ENCODE measurements at places on chromosomes 16 and 17.

DNA sequence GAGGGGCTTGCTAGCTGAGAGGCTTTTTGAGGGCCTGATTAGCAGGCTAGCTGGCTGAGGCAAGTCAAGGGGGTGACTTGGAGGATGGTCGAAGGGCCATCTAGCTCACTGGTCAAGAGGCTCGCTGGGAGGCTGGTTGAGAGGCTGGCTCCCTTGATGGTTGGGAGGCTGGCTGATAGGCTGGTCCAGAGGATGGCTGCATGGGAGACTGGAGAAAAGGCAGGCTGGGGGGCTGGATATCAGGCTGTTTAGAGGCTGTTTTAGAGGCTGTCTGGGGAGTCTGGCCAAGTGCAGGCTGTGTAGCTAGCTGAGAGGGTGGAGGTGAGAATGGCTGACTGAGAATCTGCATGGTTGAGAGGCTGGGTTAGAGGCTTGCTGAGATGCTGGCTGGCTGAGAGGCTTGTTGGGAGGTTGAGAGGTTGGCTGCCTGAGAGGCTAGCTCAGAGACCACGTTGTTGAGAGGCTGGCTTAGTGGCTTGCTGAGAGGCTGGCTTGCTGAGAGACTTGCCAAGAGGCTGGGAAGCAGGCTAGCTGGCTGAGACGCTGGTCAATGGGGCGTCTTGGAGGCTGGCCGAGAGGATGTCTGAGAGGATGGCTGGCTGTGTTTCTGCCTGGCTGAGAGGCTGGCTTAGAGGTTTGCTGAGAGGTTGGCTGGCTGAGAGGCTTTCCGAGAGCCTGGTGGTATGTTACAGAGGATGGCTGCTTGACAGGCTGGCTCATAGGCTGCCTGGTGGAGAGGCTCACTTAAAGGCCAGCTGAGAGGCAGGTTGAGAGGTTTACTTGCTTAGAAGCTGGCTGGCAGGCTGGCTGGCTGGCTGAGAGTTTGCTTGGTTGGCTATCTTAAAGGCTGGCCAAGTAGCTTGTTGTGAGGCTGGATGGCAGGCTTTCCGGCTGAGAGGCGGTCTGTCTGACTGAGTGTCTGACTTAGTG, 36.6 kb upstream of the ACSM2B start:
- no peak for DNase-seq

- no peak for DNase-seq
Measured at GRCh38 chr16:2795395-2796143, 2.7 kb upstream of the PRSS41 start.

DNA sequence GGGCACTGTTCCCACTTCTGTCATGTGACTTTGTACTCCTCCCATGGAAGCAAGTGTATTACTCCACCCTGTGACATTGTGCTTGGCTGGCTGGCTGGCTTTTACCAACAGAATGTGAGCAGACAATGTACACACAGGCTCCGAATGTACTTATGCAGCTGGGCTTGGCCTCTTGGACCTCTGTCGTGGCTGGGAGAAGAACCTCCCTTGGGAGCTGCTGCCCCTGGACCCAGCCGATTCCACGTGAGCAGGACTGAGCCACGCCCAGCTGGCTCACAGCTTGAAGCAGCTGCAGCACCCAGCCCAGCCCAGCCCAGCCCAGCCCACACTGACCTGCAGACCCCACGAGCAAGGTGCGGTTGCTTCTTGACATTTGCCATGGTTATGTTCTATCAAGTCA, 177.5 kb downstream of the RBFOX3 start:
- no peak for DNase-seq

DNA sequence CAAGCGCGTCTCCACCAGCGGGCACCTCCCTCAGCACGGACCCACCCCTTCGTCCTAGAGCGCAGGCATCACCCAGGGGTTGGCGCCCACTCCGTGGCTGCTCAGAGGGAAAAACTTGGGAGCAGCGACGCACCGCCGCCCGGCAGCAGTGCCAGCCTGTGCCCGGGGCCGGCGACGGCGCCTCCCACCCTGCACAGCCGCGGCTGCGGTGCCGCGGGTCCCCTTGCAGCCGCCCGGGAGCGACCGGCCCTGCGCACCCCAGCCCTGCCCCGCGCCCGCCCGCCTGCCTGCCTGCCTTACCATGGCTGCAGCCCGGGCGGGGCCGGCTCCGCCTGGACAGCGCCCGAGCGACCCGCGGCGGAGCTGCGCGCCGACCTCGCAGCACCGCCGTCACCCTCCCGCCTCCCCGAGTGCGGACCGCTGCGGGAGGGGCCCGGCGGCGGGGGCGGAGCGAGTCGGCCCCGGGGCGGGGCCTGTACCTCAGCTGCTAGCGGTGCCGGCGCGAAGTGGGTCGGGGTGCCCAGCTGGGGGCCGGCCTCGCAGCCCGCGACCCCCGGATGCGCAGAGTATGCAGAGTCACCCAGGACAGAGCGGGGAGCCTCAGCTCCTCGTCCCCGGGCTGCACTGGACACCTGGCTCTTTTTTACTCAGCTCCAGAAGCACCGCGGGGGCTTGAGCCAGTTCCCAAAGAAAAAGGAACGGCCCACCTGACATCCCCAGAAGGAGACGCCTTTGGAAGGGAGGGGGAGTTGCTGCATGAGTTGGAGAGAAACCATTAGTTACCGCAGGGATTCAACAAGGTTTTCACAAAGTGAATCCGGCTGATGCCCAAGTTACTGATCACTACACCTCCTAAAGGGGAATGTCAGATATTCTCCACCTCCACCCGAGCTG, 17.5 kb upstream of the MTMR4 start:
- no peak for DNase-seq

- DNase-seq: no peak
Measured at GRCh38 chr17:8338753-8339140, 893 bp upstream of the ODF4 start.

DNA sequence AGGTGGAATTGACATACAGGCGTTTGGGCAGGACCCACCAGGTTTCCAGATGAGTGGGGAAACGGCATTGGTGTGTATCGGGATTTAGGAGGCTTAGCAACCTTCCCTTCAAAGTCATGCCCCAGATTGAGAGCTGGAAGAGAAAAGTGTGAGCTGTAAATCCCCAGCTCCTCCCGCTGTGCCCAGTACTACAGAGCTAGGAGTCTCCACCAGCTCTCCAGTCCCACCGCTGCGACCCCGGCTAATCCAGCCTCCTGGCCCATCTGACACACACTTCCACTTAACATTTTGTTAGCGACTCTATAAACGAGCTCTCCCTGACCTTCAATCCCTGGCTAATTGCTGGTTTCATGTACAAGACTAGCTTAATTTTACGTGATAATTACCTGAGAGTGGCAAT, 29.9 kb upstream of the LHX1 start:
- DNase-seq: no peak

DNA sequence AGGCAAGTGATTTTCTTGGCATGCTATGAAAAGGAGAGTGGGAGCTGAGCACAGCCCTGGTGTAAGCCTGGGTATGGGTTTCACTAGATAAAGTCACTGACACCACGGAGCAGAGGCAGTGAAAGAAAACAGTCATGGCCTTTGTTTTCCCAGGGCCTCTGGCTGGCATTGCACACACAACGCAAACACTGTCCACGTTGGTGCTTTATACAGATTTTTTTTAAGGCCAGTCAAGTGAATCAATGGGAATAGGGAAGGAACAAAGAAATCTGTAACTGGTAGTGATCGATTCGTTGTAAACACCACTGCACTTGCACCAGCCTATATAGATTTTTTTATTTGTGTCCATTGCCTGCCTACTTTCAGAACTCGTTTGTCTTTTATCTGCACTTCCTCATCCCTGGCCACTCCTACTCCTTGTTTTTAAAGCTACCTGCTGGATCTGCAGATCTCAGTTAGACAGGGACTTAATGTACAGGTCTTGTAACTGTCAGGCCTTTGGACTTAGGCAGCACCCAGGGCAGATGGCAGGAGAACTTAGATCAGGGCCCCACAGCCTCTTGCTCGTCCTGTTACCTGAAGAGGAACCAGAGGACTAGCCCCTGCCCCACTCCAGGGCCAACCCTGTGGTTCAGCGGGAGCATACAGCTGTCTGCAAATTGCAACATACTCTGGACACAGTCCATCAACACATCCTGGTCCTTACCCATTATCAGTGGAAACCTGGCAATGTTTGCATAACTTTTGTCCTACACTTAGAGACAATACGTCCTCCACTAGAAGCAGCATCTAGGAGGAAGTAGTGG, 10.6 kb upstream of the TMIGD1 start:
- peak; percentile 88 for DNase-seq

- DNase-seq: no peak
Measured at GRCh38 chr16:88566158-88566557, 4.0 kb upstream of the ZC3H18 start.

DNA sequence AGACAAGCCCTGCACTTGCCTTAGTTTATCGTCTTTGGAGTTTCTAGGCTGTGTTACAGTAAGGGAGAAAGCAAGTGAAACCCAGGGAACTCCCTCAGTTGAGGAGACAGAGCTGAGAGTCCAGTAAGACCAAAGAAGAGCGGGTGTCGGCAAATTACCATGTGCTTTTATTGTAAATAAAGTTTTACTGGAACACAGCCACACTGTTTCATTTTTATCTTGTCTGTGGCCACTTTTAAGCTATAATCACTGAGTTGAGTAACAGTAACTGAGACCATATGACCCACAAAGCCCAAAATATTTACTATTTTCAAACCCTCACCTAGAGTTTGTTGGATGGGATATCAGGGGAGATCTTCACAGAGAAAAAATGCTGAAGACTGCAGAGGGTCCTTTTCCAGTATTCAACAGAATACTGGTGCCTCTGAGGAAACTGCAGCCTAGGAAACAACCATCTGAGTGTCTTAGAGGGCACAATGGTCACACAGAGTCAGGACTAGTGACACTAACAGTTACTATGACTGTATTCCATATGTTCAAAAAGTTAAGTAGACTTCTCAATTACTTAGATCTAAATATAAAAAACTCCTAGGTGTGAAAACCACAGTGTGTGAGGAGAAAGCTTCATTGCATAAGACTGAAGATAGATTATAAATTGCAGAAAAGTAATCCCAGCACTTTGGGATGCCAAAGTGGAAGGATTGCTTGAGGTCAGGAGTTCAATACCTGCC, 351.1 kb upstream of the TBX2 start:
- DNase-seq: no peak

DNA sequence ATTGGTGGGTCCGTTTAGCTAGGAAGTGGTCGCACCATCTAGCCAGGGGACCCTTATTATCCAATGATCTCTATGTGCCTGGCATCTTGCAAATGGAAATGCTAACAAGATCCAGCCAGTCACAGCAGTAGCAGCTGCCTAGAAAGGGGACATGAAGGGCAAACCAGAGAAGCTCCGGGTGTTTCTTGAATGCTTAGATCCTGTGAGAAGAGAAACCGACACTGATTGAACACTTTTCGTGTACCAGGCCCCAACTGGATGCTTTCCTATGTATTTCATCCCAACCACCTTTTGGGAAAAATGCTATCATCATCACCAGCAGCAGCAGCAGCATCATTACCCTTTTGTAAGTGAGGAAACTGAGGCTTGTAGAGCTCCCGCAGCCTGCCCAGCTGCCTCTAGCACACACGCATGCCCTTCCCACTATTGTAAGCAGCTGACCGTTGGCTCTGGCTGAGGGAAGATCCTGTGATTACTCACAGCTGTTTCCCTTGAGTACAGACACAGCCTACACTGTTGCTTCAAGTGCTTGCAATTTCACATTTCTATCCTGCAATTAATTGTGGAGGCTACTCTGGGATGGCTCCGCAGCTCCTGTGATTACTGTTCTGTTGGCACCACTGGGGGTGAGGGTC, 180.7 kb upstream of the CACNG5 start:
- DNase-seq: no peak

GRCh38 chr16:64773638-64774037, 348.2 kb downstream of the CDH11 start:
- DNase-seq: no peak

DNA sequence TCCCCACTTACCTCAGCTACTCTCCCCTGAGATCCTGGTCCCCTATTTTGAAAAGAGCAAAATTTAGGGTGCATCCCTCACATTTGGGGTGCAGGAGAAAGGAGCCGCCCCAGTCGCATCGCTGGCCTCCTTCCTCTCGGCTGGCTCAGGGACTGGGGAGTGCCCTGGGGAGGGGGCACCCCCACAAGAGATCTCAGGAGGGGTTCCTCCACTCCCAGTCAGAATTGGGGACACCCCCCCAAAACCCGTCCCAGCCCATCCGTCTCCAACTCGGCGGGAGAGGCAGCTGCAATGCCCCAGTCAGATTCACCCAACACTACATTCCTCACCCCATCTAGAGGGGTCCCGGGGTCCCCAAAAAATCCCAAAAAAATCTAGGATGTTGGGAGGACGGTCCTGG, 3.5 kb upstream of the BCL6B start:
- no peak for DNase-seq

GRCh38 chr17:30961209-30962188, 9.3 kb upstream of the RNF135 start:
- no peak for DNase-seq

GRCh38 chr17:15232517-15232915, 32.6 kb downstream of the PMP22 start:
- no peak for DNase-seq

- DNase-seq: no peak
Measured at GRCh38 chr17:76255801-76256429, 9.2 kb upstream of the UBALD2 start.

- no peak for DNase-seq
Measured at GRCh38 chr17:35148144-35148543, 527 bp downstream of the UNC45B start.

GRCh38 chr17:67262435-67263117, 17.6 kb upstream of the HELZ start:
- DNase-seq: no peak

DNA sequence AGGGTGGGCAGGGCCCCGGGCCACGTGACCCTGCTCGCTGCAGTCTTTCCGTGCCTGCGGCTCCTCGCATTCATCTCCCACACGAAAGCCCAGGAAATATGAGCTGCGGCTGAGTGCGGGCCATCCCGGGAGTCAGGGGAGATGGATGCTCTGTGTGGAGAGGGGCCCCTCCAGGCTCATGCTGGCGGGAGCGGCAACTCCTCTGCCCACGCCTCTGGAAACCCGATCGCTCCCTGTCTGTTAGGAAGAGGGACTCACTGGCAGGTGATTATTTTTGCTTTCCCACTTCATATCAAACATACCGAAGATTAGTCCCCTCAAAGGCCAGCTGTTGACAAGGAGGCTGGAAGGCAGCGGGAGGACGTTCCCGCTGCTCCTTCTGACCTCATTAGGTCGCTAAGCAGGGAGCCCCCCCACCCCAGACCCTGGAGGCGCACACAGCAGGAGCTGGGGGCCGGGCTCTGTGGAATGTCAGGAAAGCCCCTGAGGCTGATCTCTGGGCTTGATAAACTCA, 228.5 kb downstream of the FOXL1 start:
- no peak for DNase-seq

DNA sequence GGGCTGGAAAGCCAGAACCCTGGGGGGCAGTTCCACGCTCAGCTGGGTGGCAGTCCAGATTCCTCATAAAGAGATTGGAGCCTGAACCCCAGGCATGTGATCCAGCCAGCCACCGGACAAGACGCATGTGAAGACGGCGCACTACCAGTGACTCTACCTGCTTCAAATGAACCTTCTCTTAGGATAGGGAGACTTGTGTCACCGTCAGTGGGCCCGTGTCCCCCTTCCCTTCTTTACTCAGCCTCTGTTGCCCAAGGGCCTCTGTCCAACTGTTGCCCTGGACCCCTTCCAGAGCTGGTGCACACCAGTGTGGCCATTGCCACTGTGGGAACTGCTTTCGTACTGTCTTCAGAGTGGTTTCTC, 18.2 kb downstream of the CLUAP1 start:
- no peak for DNase-seq
